Skeletal muscle cell (primary cell): ENCODE measurements at places on chromosomes 4 and X.

GRCh38 chr4:18110099-18110498, 88.5 kb upstream of the LCORL start:
- no peak for DNase-seq

- DNase-seq = no peak
Observed at GRCh38 chrX:120311727-120312063, 434 bp upstream of the TMEM255A start.

DNA sequence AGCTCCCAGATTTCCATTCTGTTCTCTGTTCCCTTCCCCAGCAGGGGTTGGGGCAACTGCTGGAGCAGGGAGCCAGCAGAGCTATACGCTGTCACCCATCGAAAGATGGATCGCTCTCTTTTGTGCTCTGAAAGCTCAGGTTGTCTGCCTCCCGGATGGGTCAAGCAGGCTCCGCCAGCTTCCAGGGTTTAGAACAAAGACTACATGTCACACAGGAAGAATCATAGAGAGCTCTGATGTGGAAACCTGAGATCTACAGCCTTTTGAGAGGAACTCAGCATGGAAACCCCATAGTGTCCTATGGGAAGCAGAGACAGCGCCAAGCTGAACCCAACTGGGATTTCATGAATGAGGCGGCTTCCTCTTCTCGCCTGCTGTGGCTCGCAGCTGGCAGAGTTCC, 205.4 kb downstream of the HS3ST1 start:
- no peak for DNase-seq

DNA sequence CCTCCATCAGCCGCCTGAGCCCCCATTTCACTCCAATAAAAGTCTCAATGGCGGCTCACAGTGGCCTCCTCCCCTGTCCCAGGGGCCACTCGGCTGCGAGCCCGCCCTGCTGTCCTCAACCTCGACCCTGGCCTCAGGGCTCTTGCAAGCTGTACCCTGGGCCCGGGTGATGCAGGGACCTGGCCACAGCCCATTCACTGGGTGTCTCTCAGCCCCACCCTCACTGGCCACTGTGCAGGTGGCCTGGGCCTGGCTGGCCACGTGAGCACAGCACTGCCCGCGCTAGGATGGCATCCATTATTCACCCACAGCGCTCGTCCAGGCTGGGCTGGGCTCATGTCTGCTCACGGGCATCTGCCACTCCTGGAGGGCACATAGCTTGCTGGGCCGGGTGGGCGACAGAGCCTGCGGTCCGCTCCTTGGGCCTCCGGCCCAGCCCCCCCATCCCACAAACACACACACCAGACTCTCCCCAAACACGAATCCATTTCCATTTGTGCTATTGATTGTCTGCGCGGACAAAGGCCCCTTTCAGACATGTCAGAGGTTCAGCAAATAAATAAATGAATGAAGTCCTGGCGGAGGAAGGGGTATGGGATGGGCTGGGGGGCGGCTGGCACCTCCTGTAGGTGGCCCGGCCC, 16.5 kb upstream of the FGFR3 start:
- DNase-seq = no peak

GRCh38 chrX:48786341-48786800, at the start of gene GATA1:
GATA1 (plus strand) TSS chrX:48786590; CDS start chrX:48791110, 4,520 bp downstream.
- no peak for DNase-seq
